ENCODE measurements at places on chromosomes 4 and X.

- no peak for DNase-seq
- no peaks in the 10 kb centered on the region for H3K36me3 ChIP-seq
- H3K27ac ChIP-seq: no peak overlapping the region
- no peak overlapping the region for H3K4me3 ChIP-seq
- peaks cover 37% of the 10 kb centered on the region for H3K4me1 ChIP-seq
These were observed 93.3 kb upstream of the MAML3 start for GRCh38 chr4:140247237-140247636.

DNA sequence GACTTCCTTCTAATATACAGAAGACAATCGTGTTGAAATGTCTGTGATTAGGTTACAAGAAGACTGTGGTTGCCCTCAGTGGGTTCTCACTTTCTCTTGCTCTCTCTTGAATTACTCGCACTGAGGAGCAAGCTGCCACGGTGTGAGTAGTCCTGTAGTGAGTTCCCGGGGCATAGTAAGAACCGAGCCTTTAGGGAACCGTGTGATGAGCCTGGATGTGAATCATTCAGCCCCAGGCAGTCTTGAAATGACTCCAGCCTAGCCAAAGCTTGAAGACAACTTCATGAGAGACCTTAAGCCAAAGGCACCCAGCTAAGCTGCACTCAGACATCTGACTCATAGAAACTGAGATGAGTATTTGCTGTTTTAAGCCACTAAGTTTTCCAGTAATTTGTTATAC is 292.7 kb downstream of the SPOCK3 start:
- H3K27ac ChIP-seq: no peak overlapping the region
- H3K36me3 ChIP-seq: no peaks in the 10 kb centered on the region
- H3K4me3 ChIP-seq: no peak overlapping the region
- no peak for DNase-seq

GRCh38 chrX:67570839-67571238 is 27.0 kb downstream of the AR start:
- no peaks in the 10 kb centered on the region for H3K36me3 ChIP-seq
- H3K4me1 ChIP-seq: no peaks in the 10 kb centered on the region
- H3K27ac ChIP-seq: no peak overlapping the region
- H3K27me3 ChIP-seq: no peaks in the 10 kb centered on the region
- DNase-seq: no peak

DNA sequence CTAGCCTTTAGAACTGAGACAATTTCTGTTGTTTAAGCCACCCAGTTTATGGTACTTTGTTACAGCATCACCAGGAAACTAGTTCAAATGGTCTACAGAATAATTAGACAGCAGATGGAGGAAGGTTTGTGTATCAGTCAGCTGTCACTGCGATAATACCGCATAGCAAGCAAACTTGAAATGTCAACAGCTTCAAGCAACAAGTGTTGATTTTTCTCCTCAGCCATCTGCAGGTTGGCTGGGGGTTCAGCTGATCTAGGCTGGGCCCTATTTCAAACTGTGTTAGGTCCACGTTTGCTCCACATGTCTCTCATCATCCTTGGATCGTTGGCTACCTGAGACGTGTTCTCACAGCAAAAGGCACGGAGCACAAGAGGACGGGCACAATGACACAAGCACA is 19.2 kb upstream of the PHEX start:
- peaks cover 12% of the 10 kb centered on the region for H3K4me1 ChIP-seq
- DNase-seq: no peak
- no peak overlapping the region for H3K27ac ChIP-seq
- no peaks in the 10 kb centered on the region for H3K27me3 ChIP-seq

DNA sequence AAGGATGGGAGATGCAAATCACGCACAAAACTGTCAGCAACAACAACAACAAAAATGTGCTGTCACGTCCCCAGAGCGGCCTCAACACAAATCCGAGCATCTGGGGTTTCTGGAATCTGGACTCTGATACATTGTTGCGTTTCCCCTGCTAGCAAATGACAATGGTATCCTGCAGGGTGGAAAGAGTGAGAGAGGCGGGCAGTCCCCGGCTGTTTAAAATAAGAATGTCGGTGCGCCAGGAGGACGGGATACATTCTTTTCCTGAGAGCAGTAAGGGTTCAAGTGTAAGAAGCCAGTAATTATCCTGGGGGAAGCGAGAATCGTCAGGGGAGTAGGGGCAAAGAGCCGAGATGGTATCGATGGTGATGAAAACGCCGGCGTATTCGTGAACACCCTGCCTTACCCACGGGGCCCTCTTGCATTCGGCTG is 310.2 kb downstream of the ASMT start:
- H3K4me3 ChIP-seq: peak overlapping the region; percentile 31
- H3K36me3 ChIP-seq: no peaks in the 10 kb centered on the region
- no peak overlapping the region for H3K27ac ChIP-seq
- H3K27me3 ChIP-seq: peaks cover 6% of the 10 kb centered on the region
- no peak for DNase-seq

DNA sequence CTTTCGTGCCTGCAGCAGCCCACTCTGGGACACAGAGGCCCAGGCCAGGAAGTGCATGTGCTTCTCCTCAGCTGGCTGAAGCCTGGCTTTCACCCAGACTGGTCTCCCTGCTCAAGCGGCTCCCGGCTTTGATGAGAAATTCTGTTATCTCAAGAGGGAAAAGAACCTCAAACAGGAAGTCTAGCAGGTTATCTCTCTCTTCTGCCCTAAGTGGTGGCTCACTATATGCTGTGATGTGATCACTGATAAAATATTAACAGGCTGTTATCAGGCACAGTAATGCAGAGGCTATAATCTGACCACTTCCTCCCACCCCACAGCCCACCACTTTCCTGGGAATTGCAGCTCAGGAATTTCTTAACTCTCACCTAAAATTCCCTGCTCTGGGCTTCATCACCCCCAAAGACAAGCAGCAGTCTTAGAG is 13.3 kb downstream of the CLDN2 start:
- no peak overlapping the region for H3K4me3 ChIP-seq
- no peaks in the 10 kb centered on the region for H3K27me3 ChIP-seq
- no peak for DNase-seq
- H3K36me3 ChIP-seq: no peaks in the 10 kb centered on the region

- no peaks in the 10 kb centered on the region for H3K27me3 ChIP-seq
- H3K36me3 ChIP-seq: peaks cover 34% of the 10 kb centered on the region
- no peak for DNase-seq
- H3K4me3 ChIP-seq: peak overlapping the region; percentile 60
- H3K27ac ChIP-seq: peak overlapping the region; percentile 60
- peaks cover 66% of the 10 kb centered on the region for H3K4me1 ChIP-seq
These were observed 8.8 kb downstream of the TAPT1 start for GRCh38 chr4:16217300-16218051.

GRCh38 chrX:65926095-65927019 is 113.5 kb downstream of the VSIG4 start:
- H3K27ac ChIP-seq: peak overlapping the region; percentile 48
- H3K4me3 ChIP-seq: peak overlapping the region; percentile 26
- peak; percentile 62 for DNase-seq
- no peaks in the 10 kb centered on the region for H3K27me3 ChIP-seq
- H3K36me3 ChIP-seq: peaks cover 12% of the 10 kb centered on the region
- peaks cover 53% of the 10 kb centered on the region for H3K4me1 ChIP-seq

DNA sequence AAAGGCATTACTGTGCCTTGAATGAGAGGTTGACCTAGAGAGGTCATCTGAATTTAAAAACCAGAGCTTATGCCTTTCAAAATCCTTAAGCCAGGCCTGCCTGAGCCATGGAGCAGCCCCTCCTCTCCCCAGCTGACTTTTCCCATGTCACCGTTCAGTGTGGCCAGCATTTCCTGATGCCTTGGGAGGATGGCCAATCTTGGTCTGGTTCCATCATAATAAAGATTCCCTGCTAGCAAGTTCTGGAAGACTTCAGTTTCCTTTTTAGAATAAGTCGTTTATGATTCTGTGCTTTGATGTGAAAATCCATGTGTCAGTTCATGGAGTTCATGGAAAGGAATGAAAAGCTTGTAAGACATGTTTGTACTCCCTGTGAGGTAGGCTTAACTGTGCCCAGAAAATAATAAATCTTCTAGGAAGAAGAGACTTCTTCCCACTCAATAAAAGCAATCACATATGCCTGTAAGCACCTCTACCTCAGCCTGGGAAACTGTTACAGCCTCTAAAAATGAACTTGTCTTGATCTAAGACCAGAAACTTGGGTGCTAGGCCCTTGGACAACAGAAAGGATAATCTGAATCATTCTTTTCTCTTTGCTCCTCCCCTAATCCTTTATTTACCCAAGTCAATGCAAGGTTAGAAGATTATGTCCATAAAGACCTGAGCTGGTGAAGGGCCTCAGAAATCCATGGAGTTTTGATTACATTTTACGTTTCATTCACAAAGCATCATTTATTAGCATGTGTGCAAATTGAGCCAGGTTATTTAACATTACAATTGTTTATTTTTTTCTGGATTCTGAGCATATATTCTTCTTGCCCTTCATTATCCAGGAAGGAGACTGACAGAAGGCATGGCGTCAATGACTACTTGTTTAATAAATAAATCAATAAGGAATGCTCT is 84.0 kb upstream of the TBC1D9 start:
- DNase-seq: no peak
- no peaks in the 10 kb centered on the region for H3K36me3 ChIP-seq
- no peak overlapping the region for H3K4me3 ChIP-seq
- no peak overlapping the region for H3K27ac ChIP-seq
- H3K27me3 ChIP-seq: no peaks in the 10 kb centered on the region

DNA sequence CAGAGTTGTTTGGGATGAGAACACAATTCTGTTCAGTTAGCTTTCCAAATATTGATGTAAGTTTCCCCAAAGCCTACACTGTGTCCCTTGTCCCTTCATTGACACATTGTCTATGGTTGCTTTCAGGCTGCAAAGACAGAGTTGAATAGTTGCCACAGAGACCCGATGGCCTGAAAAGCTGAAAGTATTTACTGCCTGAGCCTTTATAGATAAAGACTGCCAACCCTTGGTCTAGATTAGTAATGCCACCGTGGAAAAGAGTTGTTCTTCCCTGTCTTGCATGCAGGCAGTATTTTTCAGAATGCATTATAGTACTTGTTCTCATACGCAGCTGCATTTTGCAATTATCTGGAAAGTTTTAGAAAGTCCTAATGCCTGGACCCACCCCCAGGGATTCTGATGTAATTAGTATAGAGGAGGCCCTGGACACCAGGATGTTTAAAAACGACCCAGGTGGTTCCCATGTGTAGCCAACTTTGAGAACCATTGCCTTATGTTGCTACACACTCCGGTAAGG is 180.8 kb downstream of the FRMPD4 start:
- H3K36me3 ChIP-seq: no peaks in the 10 kb centered on the region
- H3K4me3 ChIP-seq: no peak overlapping the region
- no peak for DNase-seq
- no peaks in the 10 kb centered on the region for H3K4me1 ChIP-seq
- no peak overlapping the region for H3K27ac ChIP-seq
- peaks cover 13% of the 10 kb centered on the region for H3K27me3 ChIP-seq

DNA sequence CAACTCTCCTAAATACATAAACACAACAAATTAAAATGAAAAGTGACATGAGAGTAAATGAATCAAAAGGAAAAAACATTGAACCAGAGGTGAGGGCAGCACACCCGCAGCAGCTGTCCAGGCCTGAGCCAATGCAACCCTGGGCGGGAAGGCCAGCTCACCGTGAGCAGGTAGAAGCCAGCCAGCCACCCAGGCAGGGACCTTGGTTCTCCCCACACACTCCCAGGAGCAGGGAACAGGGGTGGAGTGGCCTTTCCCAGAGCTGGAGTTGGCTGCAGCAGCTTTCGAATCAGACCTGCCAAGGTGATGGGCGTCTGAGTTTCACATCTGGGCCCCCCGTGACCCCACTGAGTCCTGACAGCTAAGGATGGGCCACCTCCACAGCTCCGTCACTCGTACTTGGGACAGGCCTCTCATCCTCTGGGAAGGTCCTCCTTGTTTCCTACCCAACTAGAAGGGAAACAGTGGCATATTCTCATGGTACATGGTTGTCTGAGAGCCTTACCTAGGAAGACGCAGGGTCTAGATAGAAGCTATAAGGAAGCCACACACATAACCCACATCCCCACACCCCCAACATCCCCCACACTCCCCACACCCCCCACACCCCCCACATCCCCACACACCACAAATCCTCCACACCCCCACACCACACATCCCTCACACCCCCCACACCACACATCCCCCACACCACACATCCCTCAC is 172.2 kb downstream of the DCLK2 start:
- no peaks in the 10 kb centered on the region for H3K4me1 ChIP-seq
- DNase-seq: no peak
- H3K4me3 ChIP-seq: no peak overlapping the region
- no peaks in the 10 kb centered on the region for H3K36me3 ChIP-seq

GRCh38 chrX:15718283-15718970 is 19.6 kb upstream of the CA5B start:
- DNase-seq: no peak
- H3K4me1 ChIP-seq: no peaks in the 10 kb centered on the region

- H3K4me3 ChIP-seq: no peak overlapping the region
- no peaks in the 10 kb centered on the region for H3K4me1 ChIP-seq
- no peak for DNase-seq
- H3K27me3 ChIP-seq: peaks cover 3% of the 10 kb centered on the region
- no peak overlapping the region for H3K27ac ChIP-seq
These were observed 28.9 kb upstream of the LRBA start for GRCh38 chr4:151043803-151044515.

DNA sequence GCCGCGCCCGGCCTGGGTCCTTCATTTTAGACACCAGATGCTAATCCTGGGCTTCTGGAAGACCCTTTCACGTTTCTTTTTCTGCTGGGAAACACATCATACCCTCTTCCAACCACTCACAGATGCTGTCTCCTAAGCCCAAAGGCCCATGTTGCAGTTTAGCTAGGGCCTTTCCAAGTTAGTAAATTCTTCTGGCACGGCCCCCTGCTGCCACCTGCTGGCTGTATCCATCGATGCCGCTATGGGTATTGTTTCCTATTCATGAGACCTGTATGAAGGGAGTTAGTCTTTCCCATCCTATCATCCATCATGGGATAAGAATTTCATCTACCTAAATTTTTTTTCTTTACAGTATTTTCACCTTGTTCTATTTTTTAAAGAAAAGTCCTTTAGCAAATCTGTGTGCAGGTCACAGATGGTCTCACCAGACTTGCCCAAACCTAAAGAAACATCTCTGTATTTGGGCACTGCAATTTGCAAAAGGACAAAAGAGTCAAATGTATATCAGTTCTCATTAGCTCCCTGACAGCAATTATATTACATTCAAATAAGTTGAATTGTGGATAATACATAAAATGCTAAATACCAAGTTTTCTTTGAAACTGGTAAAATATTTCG is 37.8 kb upstream of the SLC9A7 start:
- peak; percentile 57 for DNase-seq
- H3K4me3 ChIP-seq: no peak overlapping the region
- H3K4me1 ChIP-seq: peaks cover 11% of the 10 kb centered on the region
- no peak overlapping the region for H3K27ac ChIP-seq
- H3K27me3 ChIP-seq: peaks cover 4% of the 10 kb centered on the region

GRCh38 chrX:66015152-66015831 is 24.6 kb downstream of the VSIG4 start:
- peak; percentile 40 for DNase-seq
- peak overlapping the region; percentile 39 for H3K4me3 ChIP-seq
- H3K27me3 ChIP-seq: no peaks in the 10 kb centered on the region
- H3K4me1 ChIP-seq: peaks cover 82% of the 10 kb centered on the region
